ENCODE measurements at places on chromosomes 4 and X. TPM values are rescaled to one million over a fixed set of nuclear protein-coding genes. Genes with fewer than 3 reads are reported as not detected.
A peak's percentile ranks its signal among the peaks of the same experiment; 100 is the strongest.

DNA sequence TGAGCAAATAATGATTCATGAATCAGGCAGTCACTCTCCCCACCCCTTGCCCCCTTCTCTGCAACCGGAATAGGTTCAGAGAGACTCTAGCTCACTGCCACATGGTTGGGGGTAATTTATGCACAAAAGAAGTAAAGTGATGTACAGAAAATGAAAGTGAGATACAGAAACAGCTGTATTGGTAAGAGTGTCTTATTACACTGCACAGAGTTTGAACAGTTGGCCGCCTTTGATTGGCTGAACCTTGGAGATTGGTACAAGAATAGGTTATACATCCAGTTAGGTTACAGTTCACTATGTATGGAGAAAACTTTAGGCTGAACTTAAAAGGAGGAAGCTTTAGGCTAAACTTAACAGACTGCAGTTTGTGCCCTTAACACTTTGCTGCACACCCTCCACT, 34.6 kb upstream of the DIAPH2 start:
- no peak for DNase-seq

DNA sequence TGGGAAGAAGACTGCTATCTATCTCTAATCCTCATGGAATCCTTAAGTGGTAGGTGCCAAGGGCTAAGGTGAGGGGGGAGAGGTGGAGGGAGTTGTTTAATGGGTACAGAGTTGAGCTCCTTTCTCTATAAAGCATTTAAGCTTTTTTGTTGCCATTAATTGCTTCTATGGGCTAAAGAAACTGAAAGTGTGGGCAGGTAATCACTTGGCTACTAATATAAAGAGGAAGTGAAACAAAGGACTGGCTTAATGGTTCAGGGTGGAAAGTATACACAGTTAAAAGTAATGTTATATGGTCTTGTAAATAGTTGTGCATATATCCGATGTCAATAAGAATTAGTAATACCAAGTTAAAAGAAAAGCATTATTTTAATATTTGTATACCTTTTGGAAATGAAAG, 83.9 kb downstream of the POLA1 start:
- no peak for DNase-seq

GRCh38 chr4:79788884-79789283, 284.1 kb downstream of the ANTXR2 start:
- no peak for DNase-seq

The TMEM187 gene
- polyA plus RNA-seq = 7.5 TPM

The FGFRL1 gene
- polyA plus RNA-seq = 297 TPM

The PITX2 gene
- polyA plus RNA-seq = 32.6 TPM

The NXT2 gene
- polyA plus RNA-seq = 6.7 TPM

GRCh38 chrX:10174810-10175209, 18.0 kb downstream of the CLCN4 start:
- DNase-seq = no peak

DNA sequence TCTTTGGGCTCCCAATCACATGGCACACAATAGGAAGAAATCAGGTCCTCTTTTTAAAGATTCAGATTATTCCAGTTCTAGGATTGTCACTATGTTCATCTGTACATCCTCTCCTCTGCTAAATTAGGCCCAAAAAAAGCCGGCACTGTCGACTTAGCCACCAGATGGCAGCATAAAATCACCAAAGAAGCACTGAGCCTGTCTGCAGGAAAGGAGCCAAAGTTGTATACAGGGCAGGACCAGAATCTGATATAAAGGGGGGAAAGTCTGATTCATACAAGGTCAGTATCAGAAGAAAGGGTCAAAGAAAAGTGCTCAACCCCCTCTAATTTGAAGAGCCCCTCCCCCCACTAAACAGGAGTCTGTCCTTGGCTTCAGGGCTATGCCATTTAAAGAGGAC, 292.5 kb downstream of the CHIC1 start:
- DNase-seq = peak; percentile 62

- no peak for DNase-seq
Observed at GRCh38 chr4:62130637-62131036, 930.5 kb downstream of the ADGRL3 start.

DNA sequence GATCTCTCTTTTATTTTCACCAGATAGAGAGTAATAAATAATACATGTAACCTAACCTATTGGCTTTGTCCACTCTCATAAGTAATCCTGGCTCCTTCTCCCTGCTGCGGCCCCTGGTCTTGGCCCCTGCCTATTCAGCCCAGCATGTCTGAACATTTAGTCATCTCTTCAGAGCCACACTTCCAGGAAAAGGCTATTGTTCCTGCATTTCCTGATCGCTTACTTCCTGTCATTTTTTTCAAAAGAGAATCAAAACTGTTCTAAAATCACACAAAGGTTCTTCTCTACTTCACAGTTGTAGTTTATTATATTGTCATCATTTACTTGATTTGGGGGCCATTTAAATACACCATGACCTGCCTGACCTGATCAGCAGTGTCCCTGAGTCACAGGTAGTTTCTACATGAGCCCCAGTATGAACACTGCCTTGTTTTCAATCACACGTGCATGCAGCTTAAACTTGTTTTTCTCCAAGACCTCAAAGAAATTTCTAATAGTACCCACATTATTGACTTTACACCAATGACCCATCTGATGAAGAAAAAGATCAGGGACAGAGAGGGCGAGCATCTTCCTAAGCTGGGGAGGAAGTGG, 47.4 kb upstream of the KDR start:
- DNase-seq = no peak

DNA sequence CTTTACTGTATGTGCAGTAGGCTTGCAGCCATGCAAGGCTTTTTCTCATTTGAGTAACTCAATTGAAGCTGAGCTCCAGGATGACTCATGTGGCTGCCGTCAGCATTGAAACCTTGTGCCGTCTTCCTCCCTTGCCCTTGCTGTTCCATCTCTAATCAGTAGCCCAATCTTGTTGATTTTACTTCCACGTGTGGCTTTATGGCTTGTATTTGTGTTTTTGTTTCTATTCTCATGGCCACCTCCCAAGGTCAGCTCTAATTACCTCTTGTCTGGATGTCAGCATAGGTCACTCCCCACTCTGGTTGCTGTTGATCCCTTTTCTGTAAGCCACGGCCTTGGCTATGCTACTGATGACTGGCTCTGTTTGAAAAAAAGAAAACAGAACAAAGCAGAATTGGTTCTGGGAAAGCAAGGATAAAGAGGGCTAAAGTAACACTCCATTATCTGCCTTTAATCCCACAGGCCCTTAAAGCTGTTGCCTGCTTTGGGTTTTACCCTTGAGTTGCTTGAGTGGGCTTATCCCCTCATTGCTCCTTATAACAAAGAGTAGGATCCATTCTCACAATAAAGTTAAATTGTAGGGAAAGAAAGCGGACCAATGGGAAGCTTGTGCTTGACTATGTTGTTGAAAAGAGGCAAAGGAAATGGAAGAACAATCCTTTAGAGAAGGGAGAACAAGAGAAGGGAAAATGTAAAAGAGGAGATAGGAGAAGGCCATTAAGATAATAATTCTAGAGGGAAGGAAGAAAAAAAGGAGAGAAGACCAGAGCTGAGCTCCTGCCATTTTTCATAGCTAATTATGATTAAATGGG, 173.9 kb upstream of the PGRMC2 start:
- no peak for DNase-seq

The ERCC6L gene
- 1.6 TPM for polyA plus RNA-seq

All from hindlimb muscle (tissue), 1 donor.